ENCODE measurements at places on chromosomes 11 and 22. TPM values are rescaled to one million over a fixed set of nuclear protein-coding genes. Genes with fewer than 3 reads are reported as not detected.

Gene PLXNB2
- total RNA-seq = 179 TPM

Gene FAM180B
- total RNA-seq = 0.26 TPM

Gene CLNS1A
- 109 TPM for total RNA-seq

Gene GTSE1
- total RNA-seq = 8.4 TPM

Gene CECR2
- total RNA-seq = under 0.01 TPM

Gene C11orf42
- total RNA-seq = not detected

Gene GLB1L3
- 0.32 TPM for total RNA-seq

Gene MRPL16
- 36.6 TPM for total RNA-seq
